ENCODE measurements at places on chromosomes 7 and 10. TPM values are rescaled to one million over a fixed set of nuclear protein-coding genes. Genes with fewer than 3 reads are reported as not detected.

Gene LBX1
- 2.0 TPM for total RNA-seq

GRCh38 chr10:3786295-3787015, 1.4 kb upstream of the KLF6 start:
- DNase-seq: no peak

Gene PRR15
- not detected for total RNA-seq

DNA sequence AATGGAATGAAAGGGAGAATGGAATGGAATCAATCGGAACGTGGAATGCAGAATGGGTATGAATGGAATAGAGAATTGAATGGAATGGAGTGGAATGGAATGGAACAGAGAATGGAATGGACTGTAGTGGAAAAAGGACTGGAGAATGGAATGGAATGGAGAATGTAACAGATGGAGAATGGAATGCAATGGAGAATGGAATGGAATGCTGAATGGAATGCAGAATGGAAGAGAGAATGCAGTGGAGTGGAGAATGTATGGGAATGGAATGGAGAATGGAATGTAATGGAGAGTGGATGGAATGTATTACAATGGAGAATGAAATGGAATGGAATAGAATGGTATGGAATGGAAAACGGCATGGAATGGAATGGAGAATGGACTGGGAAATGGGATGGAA, 96.9 kb downstream of the NSUN6 start:
- DNase-seq: no peak

Gene GSTO2
- total RNA-seq: 1.8 TPM

GRCh38 chr10:70212879-70213278, 20.4 kb downstream of the PPA1 start:
- no peak for DNase-seq

Gene EGR2
- total RNA-seq: 0.56 TPM

DNA sequence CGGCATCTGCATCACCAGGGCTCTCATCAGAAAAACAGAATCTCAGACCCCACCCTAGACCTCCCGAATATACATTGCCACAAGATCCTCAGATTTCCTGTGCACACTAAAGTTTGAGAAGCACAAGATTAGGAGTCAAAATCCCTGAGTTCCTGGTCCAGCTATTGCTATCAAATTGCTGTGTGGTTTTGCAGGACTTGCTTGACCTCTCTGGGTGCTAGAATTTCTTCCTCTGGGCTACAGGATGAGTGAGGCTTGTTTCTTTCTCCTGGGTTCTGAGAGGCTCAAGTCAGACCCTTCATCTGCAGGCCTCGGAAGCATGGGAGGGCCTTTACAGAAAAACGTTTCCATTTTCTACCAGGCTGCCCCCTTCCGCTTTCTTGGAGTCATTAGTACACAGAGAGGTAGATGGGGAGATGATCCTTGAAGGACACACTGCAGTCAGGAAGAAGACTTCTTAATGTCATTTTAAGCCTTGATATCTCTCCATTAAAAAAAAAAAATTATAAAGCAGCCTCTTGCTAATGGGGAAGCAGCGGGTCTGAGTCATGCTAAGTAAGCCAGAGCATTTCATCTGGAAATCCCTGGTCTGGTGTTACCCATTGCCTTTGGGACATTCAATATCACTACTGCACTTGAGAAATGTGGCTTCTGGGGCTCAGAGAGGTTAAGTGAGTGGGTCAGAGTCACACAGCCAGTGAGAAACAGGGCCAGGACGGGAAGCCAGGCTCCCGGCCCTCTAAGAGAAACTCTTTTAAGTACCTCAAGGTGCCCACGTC, 173.5 kb downstream of the KCNMA1 start:
- no peak for DNase-seq

Gene CARD11
- not detected for total RNA-seq

Measured in MG63 (cell line).